Activated T-cell treated with anti-CD3 and anti-CD28 coated beads for 4 hours (primary cell): ENCODE measurements at places on chromosomes 2 and 18.

DNA sequence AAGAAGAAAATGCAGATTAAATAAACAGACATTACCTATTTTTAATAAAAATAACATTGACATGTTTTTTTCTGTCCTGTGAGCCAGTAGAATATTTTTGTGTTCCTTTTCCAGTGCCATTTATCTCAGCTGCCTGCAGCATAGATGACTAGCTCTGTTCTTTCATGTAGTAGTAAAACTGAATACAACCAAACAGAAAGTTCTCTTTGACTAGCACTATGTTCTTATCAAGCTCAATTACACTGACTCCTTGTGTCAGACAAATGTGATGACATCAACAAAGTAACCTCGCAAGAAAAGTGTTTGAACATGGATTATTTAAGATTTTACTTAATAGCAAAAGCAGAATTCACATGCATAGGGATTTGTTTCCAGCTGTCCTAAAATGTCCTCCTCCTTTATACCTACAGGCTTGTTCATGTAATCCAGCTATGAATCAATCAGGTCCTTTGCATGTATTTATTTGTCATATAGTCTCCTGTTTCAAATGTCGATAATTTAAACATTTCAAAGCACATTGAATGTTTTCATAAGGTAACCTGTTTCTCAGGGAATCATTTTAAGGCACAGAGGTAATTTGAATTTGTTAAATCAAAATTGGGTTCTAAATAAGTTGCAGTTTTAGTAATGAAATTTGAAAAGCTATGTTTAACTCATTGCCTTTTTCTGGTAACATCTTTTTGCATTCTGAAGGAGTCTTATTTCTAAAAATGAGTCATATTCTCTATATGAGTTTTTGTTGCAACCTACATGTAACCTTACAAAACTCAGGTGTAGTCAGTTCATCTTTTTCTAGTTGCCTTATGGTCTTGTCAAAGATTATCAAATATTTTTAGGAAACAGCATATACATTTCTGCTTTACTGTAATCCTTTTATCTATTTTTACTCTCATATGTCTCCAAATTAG is 215.3 kb upstream of the GULP1 start:
- DNase-seq: no peak

DNA sequence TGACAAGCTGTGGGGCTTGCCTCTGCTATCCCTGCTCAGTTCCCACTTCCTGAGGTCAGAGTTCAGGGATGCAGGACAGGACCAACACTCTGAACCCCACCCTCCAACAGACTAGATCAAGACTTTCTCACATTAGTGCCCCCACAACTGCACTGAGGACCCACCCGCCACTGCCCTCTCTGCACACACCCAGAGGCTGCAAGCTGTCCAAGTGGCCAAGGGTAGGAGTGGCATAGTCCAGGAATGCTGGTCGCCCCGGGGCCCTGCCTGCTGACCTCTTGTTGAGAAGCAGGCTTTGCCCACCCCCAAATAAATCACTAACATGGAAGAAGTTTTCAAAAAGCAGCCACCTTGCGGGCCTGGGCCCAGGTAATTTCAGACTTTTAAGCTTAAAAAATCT is 5.5 kb upstream of the KIF1A start:
- no peak for DNase-seq

- DNase-seq: no peak
These were observed 105.9 kb downstream of the SOX11 start for GRCh38 chr2:5798084-5798483.

GRCh38 chr2:72010647-72011369 is 136.9 kb downstream of the CYP26B1 start:
- DNase-seq: no peak

DNA sequence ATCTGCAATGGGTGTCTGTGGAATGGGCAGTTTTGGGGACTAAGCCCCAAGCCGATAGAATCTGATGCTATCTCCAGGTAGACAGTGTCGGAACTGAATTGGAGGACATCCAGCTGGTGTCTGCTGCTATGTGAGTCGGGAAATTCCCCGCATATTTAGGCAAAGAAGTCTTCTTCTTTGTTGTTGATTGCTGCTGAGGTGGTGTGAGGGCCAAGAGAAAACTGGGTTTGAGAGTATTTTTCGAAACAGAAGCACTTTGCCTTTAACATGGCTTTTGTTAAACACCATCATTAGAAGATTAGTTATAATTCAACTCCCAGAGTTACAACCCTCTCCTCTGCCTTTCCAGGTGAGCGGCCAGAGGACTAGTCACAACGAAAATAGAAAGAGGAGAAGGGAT is 49.4 kb upstream of the ACTR3 start:
- DNase-seq: no peak

- peak; percentile 18 for DNase-seq
These were observed 29.2 kb downstream of the UNC50 start for GRCh38 chr2:98637401-98638147.

- no peak for DNase-seq
These were observed 234.2 kb downstream of the CDH2 start for GRCh38 chr18:27942706-27943105.

GRCh38 chr2:85672456-85672855 is 4.5 kb upstream of the SFTPB start:
- no peak for DNase-seq

- no peak for DNase-seq
These were observed 5.1 kb downstream of the ADRA2B start for GRCh38 chr2:96111257-96111640.

DNA sequence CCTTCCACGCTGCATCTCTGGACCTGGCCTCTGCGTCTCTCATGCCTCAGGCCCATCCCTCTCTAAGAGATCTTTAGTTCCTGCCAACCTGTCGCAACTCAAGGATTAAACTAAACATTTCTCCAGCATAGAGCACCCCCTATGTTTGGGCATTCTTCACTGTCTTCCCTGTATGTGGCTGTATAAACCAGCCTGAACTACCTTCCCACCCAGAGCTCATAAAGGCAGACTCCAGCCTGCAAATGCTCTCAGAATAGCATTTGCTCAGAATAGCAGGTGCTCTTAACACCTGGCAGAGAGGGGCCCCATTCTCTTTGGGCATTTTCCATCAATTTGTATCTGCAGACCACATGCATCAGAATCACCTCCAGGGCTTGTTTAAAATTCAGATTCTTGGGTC is 83.4 kb downstream of the EHD3 start:
- no peak for DNase-seq

DNA sequence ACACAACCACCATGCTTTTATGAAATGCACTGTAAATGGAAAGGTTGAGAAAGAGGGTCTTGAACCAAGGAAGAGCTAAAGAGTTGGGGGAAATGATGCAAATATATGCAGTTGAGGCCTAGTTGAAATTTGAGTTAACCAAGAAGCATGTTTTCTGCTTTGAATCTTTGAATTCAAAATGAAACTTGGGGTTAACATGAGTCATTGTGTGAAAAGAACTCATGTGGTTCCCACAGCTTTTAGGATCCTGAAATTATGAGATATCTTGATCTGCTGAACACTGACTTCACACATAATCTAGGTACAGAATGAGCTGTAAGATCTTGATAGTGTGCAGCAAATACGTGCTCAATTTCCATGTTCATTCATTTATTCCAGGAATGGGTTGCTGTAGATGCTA is 422.9 kb upstream of the TRIB2 start:
- no peak for DNase-seq

DNA sequence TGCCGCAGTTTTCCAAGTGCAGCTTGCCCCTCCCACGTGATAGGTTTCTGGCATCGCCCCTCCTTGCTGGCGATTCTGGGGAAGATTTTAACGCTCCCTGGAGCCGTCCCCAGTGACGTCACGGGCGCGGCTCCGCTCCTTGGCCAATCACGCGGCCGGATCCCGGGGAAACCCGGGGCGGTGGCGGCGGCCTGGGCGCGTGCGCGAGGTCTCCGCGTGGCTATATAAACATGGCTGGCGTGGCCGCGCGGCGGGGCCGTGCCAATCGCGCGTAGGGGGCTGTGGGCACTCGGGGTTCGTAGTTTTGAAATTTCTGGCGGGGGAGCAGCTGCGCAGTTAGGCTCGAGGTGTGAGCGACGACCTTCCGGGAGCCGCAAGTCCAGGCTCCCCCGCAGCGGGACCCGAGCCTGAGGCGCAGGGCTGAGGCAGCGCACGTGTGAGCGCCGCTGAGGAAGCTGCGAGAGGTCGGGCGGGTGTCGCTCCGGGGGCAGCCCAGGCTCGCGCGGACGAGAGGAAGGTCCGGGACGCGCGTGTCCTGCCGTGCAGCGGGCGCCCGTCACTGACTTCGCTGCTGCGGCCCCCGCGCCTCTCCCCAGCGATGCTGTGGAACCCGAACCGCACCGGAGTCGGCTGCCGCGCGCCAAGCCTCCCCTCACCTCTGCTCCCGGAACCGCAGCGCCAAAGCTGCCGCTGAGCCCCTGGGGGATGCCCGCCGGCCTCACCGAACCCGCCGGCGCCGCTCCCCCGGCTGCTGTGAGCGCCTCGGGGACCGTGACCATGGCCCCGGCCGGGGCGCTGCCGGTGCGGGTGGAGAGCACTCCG is at the start of gene TAF4B:
Gene TAF4B (plus strand): TSS at position 217 of the 822 bp plus-strand sequence. CDS start 489 bp downstream, at position 706.
- peak; percentile 94 for DNase-seq

DNA sequence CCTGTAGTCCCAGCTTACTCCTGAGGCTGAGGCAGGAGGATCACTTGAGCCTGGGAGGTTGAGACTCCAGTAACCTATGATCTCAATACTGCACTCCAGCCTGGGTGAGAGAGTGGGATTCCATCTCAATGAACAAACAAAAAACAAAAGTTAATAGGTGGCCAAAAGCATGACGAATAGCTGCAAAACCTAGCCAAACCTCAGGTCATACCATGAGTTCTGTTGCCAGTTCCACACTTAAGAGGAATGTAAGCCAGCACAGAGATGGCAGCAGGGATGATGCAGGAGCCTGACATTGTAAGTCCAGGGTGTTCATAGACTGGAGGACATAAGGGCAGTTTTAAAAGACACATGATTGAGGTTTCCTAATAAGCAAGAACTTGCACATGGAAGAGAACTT is 55.3 kb upstream of the RMDN2 start:
- DNase-seq: no peak

GRCh38 chr2:239460780-239461179 is 60.0 kb upstream of the HDAC4 start:
- no peak for DNase-seq

DNA sequence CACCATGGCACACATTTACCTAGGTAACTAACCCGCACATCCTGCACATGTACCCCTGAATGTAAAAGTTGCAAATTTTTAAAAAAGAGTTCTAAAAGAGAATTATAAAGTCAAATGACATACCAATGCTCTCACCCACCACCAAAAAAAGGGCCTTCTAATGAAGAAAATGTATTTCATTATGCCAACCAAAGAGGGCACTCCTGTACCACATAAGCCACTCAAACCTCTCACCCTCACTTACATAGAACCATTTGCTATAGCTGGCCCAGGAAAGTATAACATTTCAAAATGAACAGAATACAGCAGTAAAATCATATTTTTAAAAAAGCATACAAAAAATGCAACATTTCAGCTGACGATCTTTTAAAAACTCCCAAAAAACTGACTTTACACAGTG is 241.5 kb upstream of the PKDCC start:
- no peak for DNase-seq

DNA sequence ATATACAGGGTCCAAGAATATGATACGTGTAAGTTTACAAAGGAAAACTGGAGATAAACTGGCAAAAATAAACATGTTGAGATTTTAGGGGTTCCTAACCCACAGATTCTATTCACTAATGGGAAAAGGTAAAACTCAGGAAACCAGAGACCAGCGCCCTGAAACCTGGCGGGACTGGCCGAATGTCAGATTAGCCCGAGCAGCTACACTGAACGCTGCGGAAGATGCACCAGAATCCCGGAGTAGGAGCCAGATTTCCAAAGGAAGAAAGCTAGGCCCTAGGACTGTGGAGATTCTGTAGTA is 679 bp upstream of the WDR75 start:
- DNase-seq: no peak

- DNase-seq: no peak
These were observed 356.9 kb upstream of the KLHL29 start for GRCh38 chr2:23028106-23028505.

GRCh38 chr2:173230181-173230580 is 124.5 kb upstream of the CDCA7 start:
- no peak for DNase-seq

DNA sequence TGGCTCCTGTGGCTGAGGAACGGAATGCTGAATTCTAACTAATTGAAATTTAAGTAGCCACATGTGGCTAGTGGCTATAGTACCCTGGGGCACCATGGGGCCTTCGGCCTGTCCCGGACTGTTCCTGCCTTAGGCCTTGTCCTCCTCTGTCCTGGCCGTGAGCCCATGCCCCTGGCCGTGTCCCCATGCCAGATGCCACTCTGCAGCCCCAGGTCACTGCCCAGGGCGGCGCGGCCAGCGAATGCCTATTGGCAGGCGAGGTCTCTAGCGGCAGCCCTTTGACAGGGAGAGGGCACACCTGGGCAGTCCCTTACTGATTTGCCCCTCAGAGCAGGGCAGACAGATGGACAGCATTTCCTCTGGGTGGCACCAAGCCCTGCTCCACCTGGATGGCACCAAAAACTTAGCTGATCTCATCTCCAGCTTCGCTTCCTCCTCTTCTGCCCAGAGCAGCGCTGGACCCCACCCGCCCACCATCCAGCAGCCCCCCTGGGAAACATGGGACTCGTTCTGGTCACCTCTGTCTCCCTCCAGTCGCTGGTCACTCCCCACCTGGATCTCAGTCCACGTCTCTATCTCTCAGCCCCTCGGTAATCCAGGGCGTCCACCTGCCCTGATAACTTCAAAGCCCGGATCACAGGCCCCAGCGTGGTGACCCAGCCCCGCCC is 1.1 kb upstream of the DGKD start:
- DNase-seq: no peak

DNA sequence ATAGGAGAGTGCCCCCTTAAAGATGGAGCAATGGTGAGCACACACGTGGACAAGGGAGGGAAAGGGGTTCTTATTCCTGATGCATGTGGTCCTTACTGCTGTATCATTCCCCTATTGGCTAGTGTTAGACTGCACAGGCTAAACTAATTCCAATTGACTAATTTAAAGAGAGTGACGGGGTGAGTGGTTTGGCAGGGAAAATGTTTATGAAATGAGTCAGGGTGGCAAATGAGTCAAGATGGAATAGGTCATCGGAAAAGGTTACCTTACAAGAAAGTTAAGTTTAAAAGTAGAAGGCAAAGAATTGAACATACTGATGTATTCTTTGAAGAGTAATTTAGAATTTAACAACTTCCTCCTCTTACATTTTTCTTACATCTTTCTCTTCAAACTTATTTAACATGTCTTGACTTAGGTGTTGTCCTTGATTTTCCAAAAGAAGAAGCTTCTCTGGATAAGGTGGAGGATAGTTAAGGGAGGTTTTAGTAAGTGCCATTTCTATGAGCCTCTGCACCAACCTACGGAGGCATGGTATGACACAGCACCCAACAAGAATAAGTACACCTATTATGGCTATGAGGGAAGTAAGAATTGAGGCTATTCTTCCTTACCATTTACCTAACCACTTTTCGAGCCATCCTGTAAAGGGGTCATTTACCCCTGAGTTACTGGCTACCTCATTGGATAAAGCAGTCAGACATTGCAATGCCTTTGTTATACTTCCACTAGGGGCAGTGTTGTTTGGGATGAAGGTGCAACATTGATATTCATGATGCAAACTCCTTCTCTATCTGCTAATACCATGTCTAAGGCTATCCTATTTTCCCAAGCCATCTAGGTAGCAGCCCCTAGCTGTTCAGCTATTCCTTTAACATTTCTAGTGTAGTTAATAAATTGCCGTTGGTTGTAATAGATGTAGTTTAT is 1345.8 kb upstream of the LRRTM1 start:
- DNase-seq: no peak
